ENCODE measurements at places on chromosomes 2 and 18. TPM values are rescaled to one million over a fixed set of nuclear protein-coding genes. Genes with fewer than 3 reads are reported as not detected.

DNA sequence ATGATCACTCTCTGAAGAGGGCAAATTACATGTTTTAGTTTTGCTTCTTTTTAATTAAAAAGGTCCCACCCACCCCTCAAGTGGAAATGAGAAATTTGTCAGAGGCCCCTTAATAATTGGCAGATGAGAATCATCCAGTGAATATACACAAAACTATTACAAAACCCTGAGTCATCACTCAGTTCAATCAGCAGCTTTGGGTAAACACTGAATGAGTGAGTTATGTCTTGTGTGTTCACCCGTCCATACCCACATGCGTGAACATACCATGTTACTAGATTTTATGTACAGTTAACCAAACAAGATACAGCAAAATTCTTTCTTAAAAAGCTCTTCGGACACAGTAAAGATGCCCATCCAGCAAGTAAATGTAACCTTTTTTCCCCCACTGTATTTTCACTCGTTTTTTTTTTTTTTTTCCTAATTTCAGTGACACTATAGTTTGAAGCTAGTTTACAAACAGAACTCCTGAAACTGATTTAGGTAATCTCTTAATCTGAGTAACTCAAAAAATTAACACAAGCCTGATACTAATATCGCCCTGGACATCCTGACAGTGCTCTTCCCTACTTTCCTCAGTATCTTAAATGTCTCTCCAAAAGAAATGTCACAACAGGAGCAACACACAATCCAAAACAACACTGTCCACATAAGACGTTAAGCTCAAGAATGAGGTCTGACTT, 1.4 kb downstream of the PSME4 start:
- DNase-seq, result peak; percentile 19

The NOTO gene
- total RNA-seq, result not detected

The SLC11A1 gene
- 1.2 TPM for total RNA-seq

- no peak for DNase-seq
Measured at GRCh38 chr2:144414324-144414845, 105.5 kb downstream of the ZEB2 start.

DNA sequence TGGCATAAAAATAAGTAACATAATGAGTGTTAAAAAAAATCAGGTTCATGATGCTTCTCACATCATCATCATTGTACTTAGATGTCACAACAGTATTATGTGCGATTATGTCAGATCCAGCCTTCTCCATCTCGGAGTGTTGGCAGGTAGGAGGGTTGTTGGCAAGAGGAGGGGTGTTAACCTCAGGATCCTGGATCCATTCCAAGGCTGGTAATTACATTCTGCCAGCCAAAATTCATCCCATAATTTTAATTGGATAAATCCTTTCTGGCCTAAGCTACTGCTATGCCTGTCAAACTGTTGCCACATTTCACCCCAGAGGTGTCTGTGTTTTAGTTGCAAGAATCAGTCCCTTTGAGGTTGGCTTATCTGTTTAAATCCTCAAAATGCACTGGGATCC, 891 bp upstream of the FTCDNL1 start:
- DNase-seq, result no peak

The BARD1 gene
- total RNA-seq, result 20.4 TPM

DNA sequence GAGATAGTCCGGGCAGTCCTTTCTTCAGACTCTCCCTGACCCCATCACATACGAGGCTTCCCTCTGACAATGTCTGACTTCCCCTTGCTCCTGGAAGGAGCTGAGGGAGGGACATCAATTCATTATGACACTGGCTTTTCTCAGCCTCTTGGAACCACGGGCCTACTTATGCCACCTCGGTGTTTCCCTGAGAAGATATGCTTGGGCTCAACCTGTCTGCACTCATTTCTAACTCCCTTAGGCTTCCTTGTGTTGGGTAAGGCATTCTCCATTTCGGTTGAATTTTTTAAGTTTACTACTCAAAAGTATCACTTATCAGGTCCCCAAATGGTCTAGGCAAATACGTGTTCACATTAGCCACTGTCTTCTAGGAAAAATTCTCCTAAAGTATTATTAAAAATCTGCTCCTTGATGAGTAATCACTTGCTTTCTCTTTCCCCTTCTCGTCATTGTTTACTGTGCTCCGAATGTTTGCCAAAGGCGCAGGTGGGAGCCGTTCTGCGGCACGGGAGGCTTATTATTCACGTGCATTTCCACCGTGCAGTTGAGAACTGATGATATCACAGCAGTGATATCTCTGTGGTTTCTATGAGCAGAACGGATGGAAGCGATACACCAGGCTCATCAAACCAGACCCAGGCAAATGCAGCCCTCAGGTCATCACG, 33.1 kb downstream of the ARL4C start:
- peak; percentile 27 for DNase-seq

DNA sequence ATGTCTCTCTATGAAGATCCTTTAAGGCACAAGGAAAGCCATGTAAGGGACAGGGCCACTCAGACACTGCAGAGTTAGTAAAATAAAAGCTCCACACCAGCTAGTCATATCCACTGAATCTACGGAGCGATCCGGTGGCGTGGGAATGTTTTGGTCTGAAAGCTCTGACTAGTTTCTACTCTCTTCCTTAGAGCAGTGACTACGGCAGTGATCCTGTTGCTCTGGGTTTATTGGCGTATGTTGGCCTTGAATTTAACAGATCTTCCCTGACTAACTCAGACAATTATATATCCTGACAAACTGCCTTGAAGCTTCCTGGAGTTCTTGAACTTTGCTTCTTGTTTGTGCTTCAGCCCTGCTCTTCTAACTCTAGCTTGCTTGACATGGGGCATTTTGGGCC, 115.3 kb upstream of the FZD5 start:
- no peak for DNase-seq

The FHL2 gene
- 132 TPM for total RNA-seq

DNA sequence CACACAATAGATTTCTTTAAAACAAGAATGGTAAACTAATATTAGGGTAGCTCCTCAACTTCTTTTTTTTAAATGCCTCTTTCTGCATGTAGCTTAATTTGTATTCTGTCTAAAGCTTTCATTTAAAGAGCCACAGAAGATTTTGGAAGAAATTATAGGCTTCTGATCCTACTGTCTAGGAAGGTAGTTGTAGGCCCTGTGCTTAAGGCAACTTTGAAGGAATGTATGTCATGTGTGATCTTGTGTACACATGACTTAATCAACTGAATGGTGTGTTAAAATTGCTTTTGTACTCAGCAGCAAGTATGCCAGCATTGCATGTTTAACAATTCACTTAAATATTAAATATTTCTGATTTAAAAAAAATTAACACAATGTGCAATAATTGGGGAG, 51.5 kb upstream of the LYPD6 start:
- no peak for DNase-seq

- no peak for DNase-seq
Measured at GRCh38 chr18:31683106-31683505, 1.3 kb downstream of the B4GALT6 start.

DNA sequence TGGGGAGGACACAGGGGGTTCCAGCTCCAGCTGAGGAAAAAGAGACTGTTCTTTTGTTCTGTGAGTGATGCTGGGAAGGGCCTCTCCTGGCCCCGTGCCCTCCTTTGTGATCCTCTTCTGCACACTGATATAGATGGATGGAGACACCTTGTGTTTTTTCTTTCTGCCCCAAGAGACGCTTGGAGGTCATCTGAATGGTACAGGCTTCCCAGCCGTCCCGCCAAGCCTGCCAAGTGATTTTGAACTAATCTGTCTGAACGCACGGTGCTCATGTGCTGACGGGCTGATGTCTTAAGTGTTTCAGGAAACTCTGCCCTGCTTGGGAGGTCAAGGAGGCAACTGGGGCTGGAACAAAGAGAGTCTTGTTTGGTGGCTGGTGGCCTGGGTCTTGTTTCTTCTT, 57.5 kb downstream of the KIF5C start:
- no peak for DNase-seq

The NUP35 gene
- 14.9 TPM for total RNA-seq

The FN1 gene
- total RNA-seq, result 30.3 TPM

- DNase-seq, result peak; percentile 58
Measured at GRCh38 chr2:219000569-219000960, 7.3 kb upstream of the CRYBA2 start.

- no peak for DNase-seq
Measured at GRCh38 chr2:134670955-134671354, 47.8 kb downstream of the TMEM163 start.

DNA sequence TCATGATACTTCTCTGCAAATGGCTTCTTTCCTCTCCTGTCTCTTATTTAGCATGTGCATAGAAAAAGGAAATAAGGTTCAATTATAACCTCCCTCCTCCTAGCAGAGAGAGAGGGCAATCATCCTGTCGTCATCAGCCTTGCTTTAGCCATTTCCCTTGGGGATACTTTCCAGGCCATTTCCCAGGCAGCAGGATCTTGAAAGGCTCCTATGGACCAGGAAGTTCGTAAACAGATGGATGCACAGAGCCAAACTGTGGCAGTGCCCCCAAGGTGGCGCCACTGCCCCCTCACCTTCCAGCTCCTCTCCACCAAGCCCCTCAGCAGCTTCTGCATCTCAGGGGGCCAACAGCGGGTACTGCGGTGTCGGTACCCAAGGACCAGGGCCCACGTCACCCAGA, 157.4 kb downstream of the DTNA start:
- peak; percentile 5 for DNase-seq

DNA sequence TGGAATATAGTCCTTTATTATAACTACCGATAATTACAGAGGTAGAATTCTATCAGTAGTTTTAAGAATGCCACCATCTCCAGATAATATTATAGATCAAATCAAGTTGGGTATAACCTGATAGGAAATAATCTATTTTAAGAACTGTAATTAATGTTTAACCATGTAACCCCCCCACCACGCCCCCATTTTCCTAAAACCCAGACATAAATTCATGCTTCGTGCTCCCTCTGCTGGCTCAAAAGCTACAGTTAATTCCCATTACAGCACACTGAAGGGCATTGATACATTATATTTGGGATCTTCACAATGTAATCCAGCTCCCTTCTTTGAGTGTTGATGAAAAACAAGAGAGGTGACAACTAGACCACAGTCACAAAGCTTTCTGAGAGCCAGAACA, 228.0 kb upstream of the SMAD7 start:
- DNase-seq, result peak; percentile 72

DNA sequence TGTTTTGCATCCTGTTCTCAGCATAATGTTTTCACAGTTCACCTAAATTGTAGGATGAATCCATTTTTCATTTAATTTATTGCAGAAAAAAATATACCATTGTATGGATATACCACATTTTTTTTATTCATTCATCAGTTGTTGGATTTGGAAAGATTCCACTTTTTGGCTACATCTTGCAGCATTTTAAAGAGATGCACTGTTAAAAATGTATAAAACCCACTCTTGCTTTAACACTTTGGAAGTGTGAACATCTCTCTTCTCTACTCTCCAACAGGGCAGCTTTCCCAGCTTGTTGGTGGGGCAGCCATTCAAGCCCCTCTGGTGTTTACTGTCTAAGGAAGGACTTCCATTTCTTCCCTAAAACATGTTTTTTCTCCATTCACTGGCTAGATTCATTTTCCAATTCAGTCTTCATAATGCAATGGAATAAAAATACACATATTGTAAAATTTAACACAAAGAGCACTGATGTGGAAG, 104.4 kb upstream of the CBLN2 start:
- no peak for DNase-seq

The FEV gene
- 1.8 TPM for total RNA-seq

- peak; percentile 32 for DNase-seq
Measured at GRCh38 chr2:39216346-39217191, 27.2 kb downstream of the CDKL4 start.

The GKN1 gene
- not detected for total RNA-seq

The AQP4 gene
- 0.10 TPM for total RNA-seq

GRCh38 chr2:83959266-83959665, 499.8 kb downstream of the SUCLG1 start:
- no peak for DNase-seq

The ALK gene
- 0.07 TPM for total RNA-seq

The TEKT4 gene
- not detected for total RNA-seq

The ATP6V1C2 gene
- total RNA-seq, result 3.8 TPM

The RAD51AP2 gene
- not detected for total RNA-seq

- no peak for DNase-seq
Measured at GRCh38 chr2:8551622-8552074, 130.2 kb upstream of the ID2 start.

- no peak for DNase-seq
Measured at GRCh38 chr2:88114889-88115288, 13.0 kb downstream of the FABP1 start.

DNA sequence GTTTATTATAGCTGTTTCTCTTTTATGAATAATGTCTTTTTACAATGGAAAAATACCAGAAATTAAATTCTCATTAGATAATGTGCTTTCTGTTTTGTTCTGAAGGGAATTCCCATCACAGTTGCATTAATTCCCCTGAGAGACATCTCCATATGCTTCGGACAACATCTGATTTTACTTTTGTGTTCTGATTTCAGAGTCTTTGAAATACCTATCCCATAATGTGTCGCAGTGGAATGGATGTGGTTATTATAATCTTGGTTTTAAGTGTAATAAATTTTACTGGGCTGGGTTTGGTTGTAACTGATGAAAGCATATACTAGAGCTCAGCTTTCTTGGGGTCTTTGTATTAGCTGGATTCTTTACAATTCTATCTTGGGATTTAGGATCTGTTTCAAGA, 12.5 kb downstream of the SPTBN1 start:
- no peak for DNase-seq

DNA sequence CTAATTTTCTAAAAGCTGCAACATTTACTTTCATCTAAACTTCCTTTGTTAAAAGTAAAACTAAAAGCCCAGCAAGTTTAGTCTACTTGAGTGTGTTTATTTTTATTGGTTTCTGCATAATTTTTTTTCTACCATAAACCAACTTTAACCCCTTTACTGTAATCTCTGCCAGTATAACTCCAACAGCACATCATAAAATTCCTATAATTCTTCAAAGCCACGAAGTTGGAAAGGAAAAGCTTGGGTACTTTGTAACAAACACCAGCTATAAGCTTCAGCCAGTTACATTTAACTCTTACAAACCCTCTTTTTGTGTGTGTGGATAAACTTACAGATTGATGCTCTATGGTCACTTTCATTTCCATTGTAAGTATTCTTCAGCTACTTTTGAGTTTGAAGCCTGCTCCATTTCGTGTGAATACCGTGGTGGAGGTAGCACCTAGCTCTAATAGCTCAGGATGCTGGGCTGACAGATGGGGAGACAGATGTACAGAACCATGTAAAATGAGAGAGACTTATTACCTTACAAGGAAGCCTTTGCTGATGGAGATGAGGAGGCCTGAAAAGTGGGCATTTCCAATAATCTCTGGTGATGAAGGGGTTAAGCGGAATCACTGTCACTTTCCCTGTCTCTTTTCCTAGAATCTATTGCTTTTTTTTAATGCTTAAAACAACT, 42.5 kb downstream of the ZEB2 start:
- no peak for DNase-seq

The CYRIA gene
- total RNA-seq, result 18.0 TPM

DNA sequence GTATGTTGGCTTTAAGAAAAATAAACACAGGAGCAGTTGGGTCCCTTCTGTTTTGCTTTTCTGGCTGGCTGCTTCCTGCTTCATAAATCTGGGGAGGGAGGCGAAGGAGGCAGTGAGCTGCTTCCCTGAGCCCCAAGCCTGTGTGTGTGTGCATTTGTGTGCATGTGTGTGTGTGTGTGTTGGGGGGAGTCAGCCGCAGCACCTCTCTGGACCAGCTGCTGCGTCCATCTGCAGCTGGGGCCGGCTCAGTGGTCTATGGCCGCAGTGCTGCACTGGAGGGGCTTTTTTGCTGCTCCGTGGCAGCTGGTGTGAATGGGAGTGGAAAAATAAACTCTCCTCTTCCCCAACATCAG, 192.3 kb downstream of the RNF144A start:
- DNase-seq, result no peak

GRCh38 chr2:107728586-107728985, 98.1 kb upstream of the RGPD4 start:
- no peak for DNase-seq

- no peak for DNase-seq
Measured at GRCh38 chr2:68287580-68288441, 31.9 kb downstream of the CNRIP1 start.

GRCh38 chr2:63052411-63053080, 1.9 kb downstream of the OTX1 start:
- no peak for DNase-seq

All from mucosa of descending colon (tissue), 3 donors.